ENCODE measurements at places on chromosomes 6 and 20.

DNA sequence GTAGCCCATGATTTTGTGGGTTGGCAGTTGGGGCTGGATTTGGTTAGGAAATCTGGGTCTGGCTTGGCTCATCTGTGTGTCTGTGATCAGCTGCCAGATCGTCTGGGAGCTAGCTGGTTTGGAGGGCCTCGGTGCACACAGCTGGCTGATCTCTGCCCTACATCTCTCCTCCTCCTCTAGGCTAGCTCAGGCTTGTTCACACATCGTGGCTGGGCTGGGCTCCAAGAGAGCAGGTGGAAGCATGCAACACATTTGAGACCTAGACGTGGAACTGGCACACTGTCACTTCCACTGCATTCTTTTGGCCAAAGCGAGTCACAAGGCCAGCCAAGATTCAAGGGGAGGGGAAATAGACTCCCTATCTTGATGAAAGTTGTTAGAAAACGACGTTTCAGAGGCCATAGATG is 15.9 kb downstream of the NDUFAF5 start:
- DNase-seq, result no peak
- peaks cover 4% of the 10 kb centered on the region for H3K4me1 ChIP-seq
- H3K27me3 ChIP-seq, result no peaks in the 10 kb centered on the region
- H3K27ac ChIP-seq, result no peak overlapping the region
- H3K36me3 ChIP-seq, result peaks cover 51% of the 10 kb centered on the region

GRCh38 chr6:41774841-41775240 is 4.9 kb downstream of the FRS3 start:
- DNase-seq, result no peak
- H3K27ac ChIP-seq, result no peak overlapping the region
- peaks cover under 1% of the 10 kb centered on the region for H3K27me3 ChIP-seq

- no peak overlapping the region for H3K27ac ChIP-seq
- H3K4me3 ChIP-seq, result no peak overlapping the region
- no peak for DNase-seq
- H3K27me3 ChIP-seq, result no peaks in the 10 kb centered on the region
- no peaks in the 10 kb centered on the region for H3K36me3 ChIP-seq
- H3K4me1 ChIP-seq, result no peaks in the 10 kb centered on the region
These were observed 154.1 kb downstream of the FOXA2 start for GRCh38 chr20:22430154-22430745.

- H3K27me3 ChIP-seq, result no peaks in the 10 kb centered on the region
- H3K27ac ChIP-seq, result no peak overlapping the region
- H3K36me3 ChIP-seq, result no peaks in the 10 kb centered on the region
- DNase-seq, result no peak
- H3K4me3 ChIP-seq, result no peak overlapping the region
- no peaks in the 10 kb centered on the region for H3K4me1 ChIP-seq
These were observed 626.3 kb downstream of the TENT5A start for GRCh38 chr6:81126150-81126549.

Measured in activated CD4-positive, alpha-beta T cell treated with anti-CD3 and anti-CD28 coated beads, Interleukin-2, amount 10 ng/mL, durations not matched to agents 24 days and 14 days (primary cell).